ENCODE measurements at places on chromosomes 5 and 9.

DNA sequence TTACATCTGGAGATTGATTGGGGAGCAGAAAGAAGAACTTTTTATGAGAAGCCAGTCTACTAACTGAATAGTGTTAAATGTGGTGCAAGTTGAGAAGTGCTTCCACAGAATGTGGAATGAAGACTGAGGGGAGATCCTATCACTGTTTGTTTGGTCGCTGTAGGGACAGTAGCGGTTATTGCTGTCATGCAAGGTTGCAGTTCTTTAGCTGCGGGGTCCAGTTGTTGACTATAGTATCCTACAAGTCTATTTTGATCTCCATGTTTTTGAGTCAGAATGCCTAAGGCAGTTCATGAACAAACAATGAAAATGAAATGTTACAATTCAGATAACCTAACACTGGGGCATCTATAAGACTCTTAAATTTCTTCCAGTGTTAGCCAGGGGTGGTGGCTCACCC, 45.3 kb upstream of the PDZD2 start:
- no peak for DNase-seq

GRCh38 chr5:117982691-117983090, 1005.7 kb downstream of the DTWD2 start:
- no peak for DNase-seq

DNA sequence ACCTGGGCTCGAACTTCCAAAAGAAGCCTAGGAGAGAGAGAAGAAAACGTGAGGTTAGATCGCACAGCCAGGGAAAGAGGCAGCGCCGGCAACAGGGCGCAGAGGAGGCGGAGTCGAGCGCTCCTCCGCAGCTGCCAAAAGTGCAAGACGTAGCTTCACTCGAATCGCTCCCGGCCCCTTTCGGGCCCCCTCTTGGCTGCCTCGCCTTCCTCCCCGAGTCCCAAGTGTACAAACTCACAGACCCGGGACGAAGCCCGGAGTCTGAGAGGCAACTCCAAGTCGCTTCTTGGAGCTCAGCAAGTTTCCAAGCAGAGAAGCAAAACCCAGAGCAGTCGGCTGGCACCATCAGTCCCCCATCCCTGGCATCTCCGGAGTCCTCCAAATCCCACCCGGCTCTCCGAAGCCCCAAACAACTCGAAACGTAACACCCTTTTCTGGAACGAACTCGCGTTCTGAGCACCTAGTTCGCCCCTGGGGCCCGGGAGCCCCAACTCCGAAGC, 1.2 kb downstream of the MIER3 start:
- peak; percentile 47 for DNase-seq

DNA sequence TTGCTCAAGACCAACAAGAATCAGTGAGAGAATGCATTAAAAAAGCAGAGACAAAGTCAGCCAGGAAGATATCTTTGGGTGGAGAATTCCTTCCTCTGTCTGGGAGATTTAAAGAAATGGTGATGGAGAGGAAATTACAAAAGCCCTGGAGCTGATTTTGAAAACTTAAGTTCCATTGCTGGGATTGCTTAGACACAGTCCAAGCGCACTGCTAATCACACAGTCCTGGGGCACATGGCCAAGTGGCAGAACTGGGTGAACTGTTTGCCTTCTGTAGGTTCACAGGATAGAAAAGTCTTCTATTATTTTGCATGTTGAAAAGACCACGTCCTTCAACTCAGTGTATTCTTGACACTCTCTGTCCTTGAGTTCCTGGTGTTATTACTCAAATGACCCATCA, 284.9 kb upstream of the FBXL7 start:
- no peak for DNase-seq

DNA sequence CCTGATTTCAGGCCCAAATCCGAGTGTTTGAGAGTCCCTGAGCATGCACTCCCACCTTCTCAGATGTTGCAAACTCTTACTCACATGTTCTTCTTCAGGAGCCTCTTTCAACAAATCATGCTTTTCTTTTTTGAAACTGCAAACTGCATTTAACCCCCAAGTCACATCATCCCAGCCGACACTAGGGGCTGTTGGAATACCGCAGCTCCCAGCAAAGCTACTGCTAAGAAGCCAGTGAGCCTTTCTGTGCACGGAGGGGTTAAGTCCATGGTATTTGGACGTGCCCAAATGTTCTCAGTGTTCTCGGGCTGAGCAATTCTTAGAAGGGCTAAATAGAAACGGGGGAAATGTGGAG, 282.9 kb downstream of the NFIB start:
- no peak for DNase-seq

All from CD4-positive, alpha-beta T cell treated with Interleukin-21 for 1 hour (primary cell).